ENCODE measurements at places on chromosomes 1 and 21. TPM values are rescaled to one million over a fixed set of nuclear protein-coding genes. Genes with fewer than 3 reads are reported as not detected.

DNA sequence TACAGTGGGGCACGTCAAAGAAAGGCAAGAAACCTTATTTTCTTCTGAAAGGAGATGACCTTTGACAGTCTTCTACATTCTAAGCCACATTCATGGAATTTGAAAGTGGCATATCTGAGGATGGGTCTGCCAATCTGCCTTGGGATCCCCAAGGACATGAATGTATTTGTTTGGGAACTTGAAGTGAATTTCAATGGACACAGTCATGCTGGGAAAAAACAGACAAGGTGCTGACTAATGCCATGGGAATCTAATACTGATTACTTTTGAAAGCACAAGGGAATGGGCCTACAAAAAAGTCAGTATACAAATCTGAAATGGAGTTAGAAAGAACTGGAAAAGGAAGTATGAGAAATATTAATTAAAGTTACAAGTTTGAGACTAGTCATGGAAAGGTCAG lies 128.8 kb downstream of the KCNJ6 start:
- DNase-seq: peak; percentile 93

The ADGRB2 gene
- 25.1 TPM for total RNA-seq

The UBE2U gene
- not detected for total RNA-seq

DNA sequence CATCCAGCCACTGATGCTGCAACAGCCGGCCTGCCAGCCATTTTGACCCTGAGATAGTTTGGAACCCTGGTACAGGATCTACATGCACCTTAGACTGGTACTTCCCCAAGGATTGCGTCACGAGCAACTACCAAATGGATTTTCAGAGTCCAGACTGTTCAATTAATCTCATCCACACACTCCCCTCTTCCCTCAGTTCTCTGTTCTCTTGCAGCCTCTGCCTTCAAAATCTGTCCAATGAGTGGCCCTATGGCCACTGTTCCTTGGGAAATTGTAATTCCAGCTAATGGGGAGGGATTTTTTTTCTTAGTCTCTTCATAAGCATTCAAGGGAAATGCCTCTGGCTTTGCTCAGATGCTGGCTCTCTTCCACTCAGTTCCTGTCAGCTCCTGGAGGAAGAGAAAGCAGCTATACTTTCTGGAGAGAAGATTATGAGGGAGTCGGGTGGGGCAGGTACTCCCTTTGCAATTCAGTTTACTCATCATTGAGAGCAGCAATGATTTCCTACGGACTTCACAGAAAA lies 19.8 kb upstream of the UAP1 start:
- peak; percentile 98 for DNase-seq

DNA sequence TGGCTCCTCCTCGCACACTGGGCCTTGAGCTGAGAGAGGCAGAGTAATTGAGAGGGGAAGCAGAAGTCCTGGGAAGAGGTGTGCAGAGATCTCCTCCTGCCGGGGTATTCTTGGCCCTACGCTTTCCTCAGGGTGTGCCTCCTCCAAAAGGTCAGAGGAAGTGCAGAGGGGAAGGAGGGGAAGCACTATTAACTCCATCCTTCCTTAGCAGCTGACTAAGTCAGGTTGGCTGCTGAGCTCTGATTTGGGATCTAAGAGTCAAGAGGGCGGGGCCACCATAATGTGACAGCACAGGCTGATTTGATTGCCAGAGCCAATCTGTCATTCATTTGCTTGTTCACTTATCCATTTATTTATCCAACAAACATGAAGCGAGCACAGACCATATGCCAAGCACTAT lies 12.3 kb downstream of the ATP2B4 start:
- DNase-seq: no peak

The GSTM1 gene
- total RNA-seq: not detected

DNA sequence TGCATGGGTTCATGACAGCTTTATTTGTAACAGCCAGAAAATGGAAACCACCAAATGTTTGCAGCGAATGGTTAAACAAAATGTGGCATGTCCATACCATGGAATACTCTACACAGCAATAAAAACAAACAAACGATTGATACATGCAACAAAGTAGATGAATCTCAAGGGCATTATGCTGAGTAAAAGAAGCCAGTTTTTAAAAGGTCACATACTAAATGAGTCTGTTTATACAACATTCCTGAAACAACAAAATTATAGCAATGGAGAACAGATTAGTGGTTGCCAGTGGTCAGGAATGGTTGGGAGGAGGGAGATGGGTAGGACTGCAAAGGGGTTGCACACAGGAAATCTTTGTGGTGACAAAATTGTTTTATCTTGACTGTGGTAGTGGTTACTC lies 202.4 kb upstream of the UBE2U start:
- peak; percentile 15 for DNase-seq

- DNase-seq: no peak
Observed at GRCh38 chr1:172670791-172671190, 11.9 kb downstream of the FASLG start.

GRCh38 chr1:12591267-12591938 lies 26.6 kb downstream of the DHRS3 start:
- no peak for DNase-seq

- no peak for DNase-seq
Observed at GRCh38 chr1:166785987-166786386, 53.3 kb upstream of the POGK start.

DNA sequence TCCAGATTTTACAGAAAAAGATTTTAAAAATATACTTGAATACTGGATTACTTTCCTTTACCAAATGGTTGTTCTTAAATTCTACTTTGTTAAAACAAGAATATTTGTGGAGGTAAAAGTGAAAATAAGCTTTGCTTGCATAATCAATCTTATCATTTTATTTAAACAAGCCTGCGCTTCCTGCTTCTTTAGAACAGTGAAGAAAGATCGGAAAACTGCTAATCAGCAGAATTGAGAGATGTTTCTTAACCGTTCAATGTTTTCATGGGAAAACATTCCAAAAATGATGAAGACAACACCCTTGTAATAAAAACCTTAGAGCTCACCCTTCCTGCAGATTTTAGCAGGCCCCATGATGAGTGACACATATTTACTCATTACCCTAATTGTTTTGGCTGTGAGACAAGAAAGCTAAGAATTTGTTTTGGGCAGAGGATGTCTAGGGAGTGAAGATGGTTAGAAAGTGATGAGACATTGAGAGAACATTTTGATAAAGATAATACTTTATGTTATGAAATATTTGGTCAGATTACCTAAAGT lies 72.6 kb downstream of the TPR start:
- DNase-seq: no peak

DNA sequence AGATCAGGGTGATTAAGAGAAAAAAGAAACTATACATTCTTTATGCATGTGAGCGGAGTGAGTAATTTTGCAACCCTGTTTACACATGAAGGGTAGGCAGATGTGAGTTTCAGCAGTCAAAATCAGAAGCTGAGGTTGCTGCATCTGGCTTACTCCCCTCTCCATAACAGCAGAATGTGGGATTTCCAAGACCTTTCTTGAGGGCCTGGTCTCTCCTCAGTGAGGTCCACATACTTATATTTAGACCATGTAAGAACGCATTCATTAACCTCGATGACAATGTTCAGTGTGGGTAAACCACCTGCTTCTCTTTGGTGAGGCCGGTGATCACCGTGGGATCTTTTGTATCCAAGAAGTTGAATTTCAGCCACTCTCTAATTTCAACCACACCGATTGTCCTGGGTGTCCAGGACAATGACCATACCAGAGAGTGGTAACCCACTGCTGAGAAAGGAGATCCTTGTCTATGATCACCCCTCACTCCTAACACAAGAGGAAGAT lies 18.7 kb upstream of the RAP1A start:
- DNase-seq: no peak

DNA sequence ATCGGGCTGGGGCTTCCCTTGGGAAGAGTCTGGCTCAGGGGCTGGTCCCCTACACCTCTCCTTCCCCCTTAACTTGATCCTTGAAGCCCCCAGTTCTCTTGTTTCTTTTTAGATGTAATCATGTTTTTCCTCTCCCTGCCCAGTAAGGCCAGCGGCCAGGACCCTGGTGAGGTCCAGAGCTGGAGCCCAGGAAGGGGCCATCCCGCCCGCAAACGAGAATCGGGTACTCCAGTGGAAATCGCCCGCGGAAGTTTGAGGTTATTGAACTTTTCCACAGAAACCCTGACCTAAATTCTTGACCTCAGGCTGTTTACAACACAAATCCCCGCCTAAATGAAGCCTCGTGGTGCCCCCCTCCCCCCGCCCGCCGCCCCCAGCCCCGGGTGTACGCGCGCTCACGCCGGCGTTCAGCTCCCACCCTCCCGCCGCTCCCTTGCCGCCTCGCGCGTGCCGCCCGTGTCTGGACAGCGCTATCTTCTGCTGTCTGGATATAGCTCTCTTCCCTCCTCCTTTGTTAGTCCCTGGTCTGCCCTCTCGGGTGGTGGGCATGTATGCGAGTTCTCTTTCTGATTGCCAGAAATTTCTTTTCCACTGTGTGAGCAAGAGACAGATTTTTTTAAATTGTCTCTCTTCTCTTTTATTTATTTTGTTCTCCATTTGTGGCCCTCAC lies 165.9 kb upstream of the CACNA1E start:
- no peak for DNase-seq

- peak; percentile 51 for DNase-seq
Observed at GRCh38 chr1:243433737-243434370, 178.0 kb downstream of the SDCCAG8 start.

The KLHDC7A gene
- 0.17 TPM for total RNA-seq

The PDC gene
- total RNA-seq: not detected

DNA sequence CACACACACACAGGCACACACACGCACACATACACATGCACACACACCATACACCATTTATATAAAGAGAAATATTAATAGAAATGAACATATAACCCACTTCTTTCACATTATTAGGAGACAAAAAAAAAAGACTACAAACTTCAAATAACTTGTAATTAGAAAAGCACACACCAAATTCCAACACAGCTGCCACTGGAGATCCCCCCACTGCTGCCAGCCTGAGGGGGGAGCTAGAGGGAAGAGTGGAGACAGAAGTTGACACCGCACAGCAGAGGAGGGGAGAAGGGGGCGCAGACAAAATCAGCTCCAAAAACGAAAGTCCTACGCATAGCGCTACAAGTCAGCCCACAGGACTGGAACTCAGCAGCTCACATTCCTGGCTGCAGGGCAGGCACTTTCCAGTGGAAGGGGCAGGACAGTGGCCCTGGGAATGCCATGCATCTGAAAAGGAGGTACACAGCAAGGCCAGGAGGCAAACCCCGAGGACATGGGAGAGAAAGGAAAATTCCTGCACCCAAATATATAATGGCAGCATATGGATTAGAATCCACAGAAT lies 36.5 kb downstream of the LGALS8 start:
- DNase-seq: no peak

The LCE4A gene
- not detected for total RNA-seq

The SELENBP1 gene
- 7.2 TPM for total RNA-seq

DNA sequence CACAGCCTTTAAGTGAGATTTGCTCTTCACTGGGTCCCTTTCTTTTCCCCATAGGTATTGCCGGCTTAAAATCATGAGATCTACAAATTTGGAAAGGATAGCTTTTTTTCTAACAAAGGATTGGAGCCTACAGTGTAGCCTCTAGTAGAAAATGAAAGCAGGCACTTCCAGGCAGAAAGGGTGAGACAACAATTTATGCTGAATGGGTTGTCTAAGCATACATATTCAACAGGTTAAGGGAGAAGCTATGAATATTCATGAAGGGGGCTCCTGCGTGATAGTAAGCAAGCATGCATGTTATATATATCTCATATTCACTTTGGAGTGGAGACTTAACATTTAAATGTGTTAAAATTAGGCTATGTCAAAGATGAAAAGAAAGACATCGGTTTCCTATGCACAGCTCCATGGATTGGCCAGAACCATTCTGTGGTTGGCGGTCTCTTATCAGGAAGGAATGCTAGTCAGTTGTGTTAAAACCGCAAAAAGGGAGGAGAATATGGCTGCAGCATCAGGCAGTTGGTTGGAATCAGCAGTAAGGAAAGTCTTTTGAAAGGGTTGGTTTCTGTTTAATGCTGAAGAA lies 66.0 kb downstream of the VCAM1 start:
- peak; percentile 97 for DNase-seq

GRCh38 chr21:21955204-21955603 lies 957.0 kb downstream of the NCAM2 start:
- no peak for DNase-seq

DNA sequence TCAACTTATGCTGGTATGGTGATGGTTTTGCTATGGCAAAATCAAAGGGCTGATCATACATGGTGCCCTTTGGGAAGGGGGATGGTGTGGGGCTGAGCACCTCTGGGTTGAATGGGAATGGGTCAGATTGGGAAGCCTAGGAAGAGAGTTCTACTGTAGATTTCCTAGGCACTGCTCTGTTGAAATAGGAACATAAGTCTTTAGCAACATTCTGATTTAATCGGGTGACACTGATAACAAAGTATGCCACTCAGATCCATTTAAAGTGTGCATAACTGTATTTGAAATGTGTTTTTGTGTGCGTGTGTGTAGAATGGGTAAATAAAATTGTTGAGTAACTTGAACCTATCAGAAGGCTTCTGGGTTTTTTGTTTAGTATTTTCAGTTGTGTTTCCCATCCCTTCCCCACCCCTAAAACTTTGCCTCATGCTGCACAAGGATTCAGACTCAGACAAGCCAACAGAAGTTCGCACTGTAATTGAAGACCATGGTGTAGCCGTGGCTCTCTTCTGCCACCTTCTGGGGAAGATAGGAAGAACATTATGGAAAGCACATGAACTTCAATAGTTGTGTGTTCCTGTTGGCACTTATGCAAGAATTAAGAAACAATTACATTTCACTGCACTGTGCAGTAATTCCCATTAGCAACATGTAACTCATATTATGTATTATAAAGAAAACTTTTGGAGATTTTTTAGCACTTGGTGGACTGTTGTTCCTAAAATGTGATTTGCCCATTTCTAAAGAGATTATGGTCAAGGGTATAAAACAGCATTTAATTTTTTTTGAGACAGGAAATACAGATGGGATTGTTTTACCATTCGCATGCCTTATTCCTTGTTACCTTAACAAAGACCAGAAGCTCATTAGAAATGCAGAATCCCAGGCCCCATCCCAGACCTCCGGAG lies 10.9 kb upstream of the C4BPB start:
- peak; percentile 44 for DNase-seq

DNA sequence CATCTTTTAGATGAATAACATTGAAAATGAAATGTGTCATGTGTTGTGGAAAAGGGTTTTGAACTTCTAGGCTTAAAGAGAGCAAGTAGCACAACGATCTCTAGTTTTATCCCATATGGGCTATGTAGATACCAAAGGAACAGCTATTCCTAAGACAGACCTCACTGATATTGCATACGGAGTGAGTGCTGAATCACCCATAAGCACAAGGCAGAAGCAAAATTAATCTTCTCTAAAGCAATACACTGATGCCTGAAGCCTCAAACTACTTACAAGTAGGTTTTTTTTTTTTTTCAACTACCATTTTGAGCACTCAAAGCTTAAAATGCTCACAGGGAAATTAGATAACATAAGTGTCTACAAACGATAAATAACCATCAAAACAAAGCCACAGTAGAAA lies 5.0 kb upstream of the KMO start:
- DNase-seq: no peak

The DTL gene
- total RNA-seq: 6.3 TPM

The OPTC gene
- not detected for total RNA-seq

- DNase-seq: no peak
Observed at GRCh38 chr1:181936269-181936668, 125.2 kb downstream of the ZNF648 start.

DNA sequence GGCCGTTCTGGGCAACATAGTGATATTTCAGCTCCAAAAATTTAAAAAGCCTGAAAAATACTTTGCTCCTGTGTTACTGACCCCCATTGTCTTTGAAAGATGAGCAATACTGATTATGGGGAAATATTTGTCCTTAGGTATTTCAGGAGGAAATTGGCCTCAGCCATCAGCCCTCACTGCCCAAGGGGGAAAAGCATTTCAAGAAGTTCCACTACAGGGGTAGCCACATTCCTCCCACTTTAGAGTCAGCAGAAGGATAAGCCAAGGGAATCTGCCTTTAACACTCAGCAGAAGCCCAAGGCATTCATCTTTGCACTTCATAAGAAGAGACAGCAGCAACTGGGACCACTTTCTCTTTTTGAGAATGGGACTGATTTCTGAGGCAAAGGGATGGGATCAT lies 40.5 kb upstream of the ZNF326 start:
- no peak for DNase-seq
